ENCODE measurements at places on chromosomes 5 and 9.

DNA sequence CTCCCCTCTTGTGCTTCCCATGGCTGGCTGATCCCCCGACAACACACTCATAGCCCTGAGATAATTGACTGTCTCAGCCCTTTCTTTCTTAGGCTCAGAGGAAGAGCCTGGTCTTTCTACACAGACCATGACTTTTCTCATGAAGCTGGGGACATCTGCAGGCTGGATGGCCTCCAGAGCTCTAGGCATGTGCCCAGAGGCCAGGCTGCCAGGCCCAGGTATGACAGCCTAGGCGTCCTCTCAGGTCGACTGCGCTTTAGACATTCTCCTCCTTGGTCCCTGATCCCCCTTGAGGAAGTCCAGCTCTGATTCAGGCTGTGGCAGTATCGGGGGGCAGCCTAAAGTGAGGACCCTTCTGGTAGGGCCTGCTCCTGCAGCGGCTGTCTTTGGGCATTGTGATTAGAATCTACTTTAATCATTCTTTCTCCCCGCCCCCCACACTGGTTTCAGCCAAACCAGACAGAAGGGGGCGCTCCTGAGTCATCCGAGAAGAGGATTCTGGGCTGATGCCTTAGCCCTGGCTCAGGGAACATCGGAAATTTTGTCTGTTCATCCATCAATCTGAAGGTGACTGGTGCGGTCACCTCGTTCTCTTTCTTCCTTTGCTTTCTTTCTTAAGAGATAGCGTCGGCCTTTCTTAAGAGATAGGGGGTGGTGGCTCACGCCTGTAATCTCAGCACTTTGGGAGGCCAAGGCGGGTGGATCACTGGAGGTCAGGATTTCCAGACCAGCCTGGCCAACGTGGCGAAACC lies 66.5 kb upstream of the HSPA9 start:
- peak; percentile 61 for DNase-seq

DNA sequence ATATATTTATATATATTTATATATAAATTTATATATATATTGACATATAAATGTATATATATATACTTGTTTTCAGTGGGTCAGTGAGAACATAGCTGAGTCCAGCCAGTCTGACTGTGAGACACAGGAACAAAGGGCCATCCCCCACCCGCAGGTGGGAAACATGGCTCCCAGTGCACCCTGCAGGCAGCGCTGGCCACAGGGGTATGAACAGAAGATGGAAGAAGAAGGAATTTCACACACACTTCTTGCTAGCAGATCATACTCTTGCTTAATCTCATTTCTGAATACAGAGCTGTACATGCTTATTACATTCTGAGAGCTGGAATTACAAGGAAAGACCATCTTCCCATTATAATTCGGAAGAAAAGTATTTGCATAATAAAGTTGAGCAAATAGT lies 595.4 kb downstream of the IRX1 start:
- no peak for DNase-seq

DNA sequence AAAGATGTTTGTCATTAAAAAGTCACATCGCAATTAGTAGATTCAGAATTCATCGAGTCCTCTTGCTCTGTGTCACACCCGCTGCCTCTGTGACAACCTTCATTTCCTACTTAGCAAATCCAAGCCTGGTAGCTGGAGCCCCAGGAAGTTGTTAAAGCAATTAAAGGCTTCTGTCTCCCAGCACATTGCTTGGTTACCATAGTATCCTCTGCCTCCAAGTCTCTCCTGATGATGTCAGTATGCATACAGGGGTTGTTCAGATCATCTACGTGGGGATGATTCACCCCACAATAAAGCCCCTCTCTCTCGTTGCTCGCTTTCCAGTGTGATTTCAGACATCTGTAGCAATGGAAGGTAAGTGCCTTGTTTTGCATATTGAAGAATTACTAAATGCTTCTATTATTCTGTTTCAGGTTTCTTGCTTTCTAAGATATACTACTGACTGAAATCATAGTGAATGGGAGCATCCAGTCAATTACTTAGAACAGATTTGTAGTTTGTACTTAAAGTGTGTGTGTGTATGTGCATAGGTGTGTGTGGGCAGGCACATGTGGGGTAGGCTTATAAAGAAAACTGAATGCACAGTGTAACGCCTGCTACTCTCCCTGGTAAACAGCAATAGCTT lies 52.9 kb downstream of the PAM start:
- DNase-seq = no peak

- DNase-seq = no peak
Measured at GRCh38 chr9:110028271-110028670, 179.7 kb downstream of the C9orf152 start.

- DNase-seq = no peak
Measured at GRCh38 chr5:134506054-134507039, 19.1 kb upstream of the JADE2 start.

DNA sequence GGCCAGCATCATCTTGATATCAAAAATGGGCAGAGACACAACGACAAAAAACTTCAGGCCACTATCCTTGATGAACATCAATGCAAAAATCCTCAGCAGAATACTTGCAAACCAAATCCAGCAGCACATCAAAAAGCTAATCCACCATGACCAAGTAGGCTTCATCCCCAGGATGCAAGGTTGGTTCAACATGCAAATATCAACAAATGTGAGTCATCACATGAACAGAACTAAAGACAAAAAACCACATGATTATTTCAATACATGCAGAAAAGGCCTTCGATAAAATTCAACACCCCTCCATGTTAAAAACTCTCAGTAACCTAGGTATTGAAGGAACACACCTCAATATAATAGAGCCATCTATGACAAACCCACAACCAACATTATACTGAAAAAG lies 8.5 kb downstream of the MTREX start:
- no peak for DNase-seq

GRCh38 chr9:94714494-94714893 lies 12.0 kb upstream of the AOPEP start:
- DNase-seq = no peak

DNA sequence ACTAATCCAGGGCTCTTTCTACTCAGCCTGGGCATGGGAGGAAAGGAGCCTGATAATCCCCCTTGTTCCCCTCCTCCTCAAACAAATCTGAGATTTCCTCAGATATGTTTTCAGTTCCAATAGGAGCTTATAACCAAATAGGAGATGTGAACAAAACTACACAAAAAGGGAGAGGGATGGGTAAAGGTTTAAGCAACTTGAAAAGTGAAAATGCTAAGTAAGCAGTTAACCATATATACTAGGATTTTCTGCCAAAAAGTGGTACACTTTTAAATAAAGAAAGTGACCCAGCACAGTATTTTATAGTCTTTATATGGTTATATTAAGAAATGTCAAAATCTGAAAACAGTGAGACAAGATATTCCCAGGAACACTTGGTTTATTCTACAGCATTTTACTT lies 275.7 kb downstream of the BNC2 start:
- DNase-seq = no peak

DNA sequence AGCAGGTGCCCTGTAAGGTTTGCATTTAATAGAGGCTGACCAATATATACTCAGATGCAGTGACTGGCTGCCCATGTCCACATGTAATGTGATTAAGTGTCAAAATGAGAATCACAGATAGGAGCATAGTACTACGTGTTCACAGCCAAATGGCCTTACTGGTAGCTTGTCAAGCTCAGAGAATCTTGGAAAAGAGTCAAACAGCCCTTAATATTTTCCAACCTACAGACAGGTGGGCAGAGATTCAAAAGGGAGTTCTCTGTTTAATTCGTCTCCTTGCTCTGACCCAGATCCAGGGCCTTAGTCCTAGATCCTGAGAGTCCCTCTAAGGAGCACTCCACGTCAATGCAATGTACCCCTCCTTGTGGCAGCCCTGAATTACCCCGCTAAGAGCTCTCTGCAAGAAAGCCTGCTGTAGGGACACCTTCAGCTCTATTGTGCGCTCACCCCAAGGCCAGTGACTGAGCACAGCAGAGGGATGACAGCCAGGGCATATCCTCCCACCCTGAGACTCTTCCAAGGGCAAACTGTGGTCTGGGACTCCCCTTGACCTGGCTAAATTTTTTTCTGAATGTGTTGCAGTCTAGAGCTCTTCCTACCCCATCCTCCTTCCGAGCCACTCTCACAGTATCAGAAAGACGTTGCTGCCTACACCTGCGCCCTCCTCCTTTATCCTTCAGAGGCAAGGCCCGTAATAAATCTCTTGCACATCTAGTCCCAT lies 159.2 kb downstream of the SNCAIP start:
- no peak for DNase-seq

DNA sequence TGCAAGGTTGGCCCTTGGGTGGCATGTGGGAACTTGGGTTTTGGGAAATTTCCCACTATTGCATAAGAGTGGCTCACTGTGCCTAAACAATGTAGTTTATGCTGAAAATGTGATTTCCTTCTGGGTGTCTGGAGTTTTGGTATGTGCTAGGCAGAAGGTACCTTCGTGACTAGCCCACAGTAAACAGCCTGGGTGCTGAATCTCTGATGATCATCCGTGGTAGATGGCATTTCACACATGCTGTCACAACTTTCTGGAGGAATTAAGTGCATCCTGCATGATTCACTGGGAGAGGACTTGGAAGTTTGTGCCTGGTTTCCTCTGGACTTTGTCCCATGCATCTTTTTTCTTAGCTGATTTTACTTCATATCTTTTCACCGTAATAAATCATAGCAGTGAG lies 64.5 kb downstream of the LNPEP start:
- DNase-seq = no peak

GRCh38 chr9:111076042-111076441 lies 37.8 kb upstream of the LPAR1 start:
- DNase-seq = no peak

DNA sequence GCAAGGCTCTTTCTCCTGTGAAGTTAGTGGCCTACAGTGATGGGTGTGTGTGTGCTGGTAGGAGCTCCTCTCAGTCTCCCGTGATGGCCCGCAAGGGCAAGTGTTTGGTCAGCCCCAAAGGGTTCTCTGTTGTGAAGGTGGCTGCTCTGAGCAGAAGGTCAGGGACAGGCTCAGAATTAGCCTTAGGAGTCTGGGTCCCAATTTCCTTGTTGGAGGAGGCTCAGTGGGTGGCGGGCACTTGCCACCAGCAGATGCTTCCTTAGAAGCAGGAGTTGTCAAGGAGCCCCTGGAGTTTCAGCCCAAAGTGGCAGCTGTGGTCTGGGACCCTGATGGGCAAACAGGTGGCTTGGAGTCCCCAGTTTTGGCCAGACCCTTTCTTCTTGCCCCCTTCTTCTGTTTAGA lies 154.4 kb downstream of the MACROH2A1 start:
- no peak for DNase-seq

- no peak for DNase-seq
Measured at GRCh38 chr5:111562561-111562960, 50.2 kb upstream of the STARD4 start.

DNA sequence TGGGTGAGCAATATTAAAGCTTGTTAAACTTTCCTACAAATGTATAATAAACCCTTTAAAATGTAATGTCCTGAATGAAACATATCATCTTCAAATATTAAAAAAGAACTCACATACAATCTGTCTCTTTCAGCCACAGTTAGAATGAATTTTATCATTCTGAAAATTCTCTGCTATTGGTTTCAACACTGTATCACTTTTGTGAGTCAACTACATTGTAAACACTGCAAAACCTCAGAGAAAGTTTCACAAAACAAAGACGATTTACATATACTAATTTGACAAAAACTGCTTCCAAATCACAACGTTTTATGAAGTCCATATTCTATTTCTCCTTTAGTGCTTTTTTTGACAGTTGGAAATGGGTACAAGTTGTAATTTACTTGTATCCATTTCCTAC lies 1032.0 kb upstream of the DMAC1 start:
- DNase-seq = no peak

DNA sequence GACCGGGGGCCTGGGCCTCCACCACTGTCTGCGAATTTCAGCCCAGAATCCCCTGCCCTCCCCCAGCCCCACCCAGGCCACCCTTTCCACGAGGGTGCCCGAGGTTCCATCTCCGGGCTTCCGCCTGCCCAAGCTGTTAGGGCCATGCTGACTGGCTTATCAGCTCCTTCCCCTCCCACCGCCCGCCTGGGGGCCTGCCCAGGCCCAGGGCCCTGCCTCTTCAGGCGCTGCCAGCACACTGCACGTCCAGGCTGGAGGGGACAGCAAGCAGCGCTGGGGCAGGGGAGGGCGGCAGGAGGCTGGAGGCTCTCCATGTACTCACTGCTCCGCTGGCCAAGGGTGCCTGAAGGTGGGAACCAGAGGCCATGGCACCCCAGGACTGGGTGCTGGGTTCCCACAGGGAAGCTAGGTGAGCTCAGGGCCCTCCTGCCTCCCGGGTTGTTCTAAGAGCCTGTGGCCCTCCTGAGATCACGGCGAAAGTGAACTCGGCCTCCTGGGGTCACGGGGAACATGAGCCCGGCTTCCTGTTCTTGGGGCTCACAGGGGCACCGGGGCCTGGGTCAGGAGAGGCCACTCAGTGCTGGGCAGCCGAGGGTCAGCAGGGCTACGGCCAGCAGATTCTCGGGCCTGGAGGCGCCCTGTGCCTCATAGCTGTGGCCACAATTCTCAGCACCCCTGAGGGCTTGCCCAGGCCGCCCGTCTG lies 57.7 kb upstream of the EGFL7 start:
- DNase-seq = no peak

DNA sequence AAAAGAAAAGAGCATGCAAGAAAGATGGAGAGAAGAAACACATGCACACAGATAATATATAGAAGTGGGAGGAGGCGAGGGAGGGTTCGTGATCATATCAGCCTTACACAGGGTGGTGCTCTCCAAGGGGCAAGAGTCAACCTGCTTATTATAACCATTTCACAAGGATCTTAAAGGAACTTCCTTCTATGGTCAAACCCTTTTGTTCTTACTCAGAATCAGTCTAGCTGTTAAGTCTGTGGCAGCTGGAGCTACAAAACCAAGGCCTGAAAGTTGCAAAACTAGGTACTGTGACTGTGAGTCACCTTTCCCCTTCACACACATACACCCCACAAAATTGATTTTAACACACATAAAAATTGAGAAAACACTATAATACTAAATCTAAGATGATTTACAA lies 18.5 kb upstream of the ERMP1 start:
- no peak for DNase-seq

DNA sequence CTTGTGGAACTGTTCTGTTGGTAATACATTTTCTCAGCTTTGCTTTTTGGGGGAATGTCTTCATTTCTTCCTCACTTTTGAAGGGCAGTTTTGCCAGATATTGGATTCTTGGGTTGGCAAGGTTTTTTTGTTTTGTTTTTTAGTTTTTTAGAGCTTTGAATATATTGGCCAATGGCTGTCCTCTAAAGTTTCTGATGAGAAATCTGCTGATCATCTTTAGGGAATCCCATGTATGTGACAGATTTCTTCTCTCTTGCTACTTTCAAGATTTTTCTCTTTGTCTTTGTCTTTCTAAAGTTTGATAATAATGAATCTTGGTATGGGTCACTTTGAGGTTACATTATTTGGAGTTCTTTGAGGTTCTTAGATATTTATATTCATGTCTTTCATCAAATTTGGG lies 227.4 kb downstream of the FBXL7 start:
- no peak for DNase-seq
